ENCODE measurements at places on chromosomes 13 and 19. TPM values are rescaled to one million over a fixed set of nuclear protein-coding genes. Genes with fewer than 3 reads are reported as not detected.

TRAPPC2B gene
- total RNA-seq = 7.2 TPM

CEACAM4 gene
- not detected for total RNA-seq

CYP4F11 gene
- not detected for total RNA-seq

- H3K4me3 ChIP-seq = no peak overlapping the region
- H3K36me3 ChIP-seq = no peaks in the 10 kb centered on the region
- no peak for DNase-seq
- H3K27me3 ChIP-seq = no peaks in the 10 kb centered on the region
- no peak overlapping the region for H3K27ac ChIP-seq
Observed at GRCh38 chr13:26456650-26457049, 100.8 kb upstream of the WASF3 start.

- DNase-seq = no peak
- peaks cover 11% of the 10 kb centered on the region for H3K36me3 ChIP-seq
- peaks cover 11% of the 10 kb centered on the region for H3K4me1 ChIP-seq
- H3K27me3 ChIP-seq = peaks cover 9% of the 10 kb centered on the region
Observed at GRCh38 chr19:4504297-4504701, 14.0 kb downstream of the PLIN4 start.

- H3K4me1 ChIP-seq = peaks cover 21% of the 10 kb centered on the region
- peaks cover 5% of the 10 kb centered on the region for H3K27me3 ChIP-seq
- DNase-seq = no peak
Observed at GRCh38 chr19:7904074-7905020, 670 bp downstream of the MAP2K7 start.

- H3K4me3 ChIP-seq = no peak overlapping the region
- no peak for DNase-seq
- H3K27ac ChIP-seq = no peak overlapping the region
- peaks cover 4% of the 10 kb centered on the region for H3K36me3 ChIP-seq
- no peaks in the 10 kb centered on the region for H3K27me3 ChIP-seq
Observed at GRCh38 chr13:68908879-68909278, 1198.7 kb upstream of the ATXN8OS start.

DNA sequence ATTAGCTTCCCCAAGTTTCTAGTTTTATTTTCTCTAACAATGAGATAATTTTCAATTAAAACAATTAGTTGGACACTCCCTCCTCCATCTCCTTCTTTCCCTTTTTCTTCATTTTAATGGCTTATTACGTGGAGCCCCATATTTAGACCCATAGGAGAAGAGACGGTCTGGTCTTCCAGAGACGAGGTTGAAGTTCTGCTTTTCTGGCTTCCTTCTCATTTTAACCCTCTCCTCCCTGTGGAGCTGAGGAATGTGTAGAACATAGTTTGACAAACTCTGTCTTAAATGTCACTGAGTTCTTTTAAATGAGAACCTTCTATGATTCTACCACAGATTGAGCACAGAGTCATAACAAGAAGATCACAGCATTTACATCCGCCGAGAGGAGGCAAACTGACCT lies 86.8 kb downstream of the EDNRB start:
- no peak overlapping the region for H3K27ac ChIP-seq
- no peaks in the 10 kb centered on the region for H3K4me1 ChIP-seq

DNA sequence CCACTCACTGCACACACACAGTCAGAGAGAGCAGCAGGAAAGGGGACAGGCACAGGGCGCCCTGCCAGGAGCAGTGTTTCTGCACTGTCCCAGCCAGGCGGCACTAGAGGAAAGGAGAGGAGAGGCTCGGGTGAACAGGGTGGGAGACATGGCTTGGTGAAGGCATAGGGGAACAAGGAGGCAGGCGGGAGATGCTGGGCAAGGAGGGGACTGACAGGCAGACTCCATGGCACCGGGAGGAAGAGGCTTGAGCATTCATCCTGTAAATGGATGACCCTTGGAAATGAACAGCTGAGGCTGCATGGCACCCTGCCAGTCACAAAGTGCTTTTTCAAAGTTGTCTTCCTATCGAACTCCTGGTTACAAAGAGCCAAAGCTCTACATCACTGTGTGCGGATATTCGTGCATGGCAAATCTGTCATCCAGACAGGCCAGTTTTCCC lies 22.4 kb downstream of the MED26 start:
- H3K27me3 ChIP-seq = no peaks in the 10 kb centered on the region
- peaks cover 30% of the 10 kb centered on the region for H3K4me1 ChIP-seq
- H3K36me3 ChIP-seq = no peaks in the 10 kb centered on the region
- no peak overlapping the region for H3K27ac ChIP-seq
- DNase-seq = no peak
- no peak overlapping the region for H3K4me3 ChIP-seq

All from HFFc6 (cell line).